ENCODE measurements at places on chromosomes 6 and 20.

- no peak for DNase-seq
Observed at GRCh38 chr6:160293844-160294243, 35.2 kb upstream of the SLC22A2 start.

- DNase-seq, result no peak
Observed at GRCh38 chr20:8470156-8470555, 338.1 kb downstream of the PLCB1 start.

DNA sequence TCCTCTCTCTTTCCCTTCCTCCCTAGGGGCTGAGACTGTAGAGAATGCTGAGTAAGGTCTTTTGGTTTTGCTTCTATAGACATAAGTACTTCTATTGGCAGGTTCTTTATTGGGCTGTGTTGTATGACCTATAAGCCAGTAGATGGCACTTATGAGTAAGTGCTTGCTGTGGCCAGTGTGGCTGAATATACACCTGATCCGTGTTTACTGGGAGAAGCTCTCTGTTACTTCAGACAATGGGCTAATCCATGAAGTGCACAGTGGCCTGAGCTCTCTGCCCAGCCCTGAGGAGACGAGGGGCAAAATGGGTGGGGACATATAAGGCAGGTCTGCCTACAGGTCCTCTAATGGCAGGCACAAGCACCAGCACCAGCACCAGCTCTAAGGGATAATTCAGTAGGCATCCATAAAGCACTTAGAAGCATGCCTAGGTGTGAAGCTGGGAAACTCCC, 610.3 kb downstream of the RNF144B start:
- DNase-seq, result no peak

DNA sequence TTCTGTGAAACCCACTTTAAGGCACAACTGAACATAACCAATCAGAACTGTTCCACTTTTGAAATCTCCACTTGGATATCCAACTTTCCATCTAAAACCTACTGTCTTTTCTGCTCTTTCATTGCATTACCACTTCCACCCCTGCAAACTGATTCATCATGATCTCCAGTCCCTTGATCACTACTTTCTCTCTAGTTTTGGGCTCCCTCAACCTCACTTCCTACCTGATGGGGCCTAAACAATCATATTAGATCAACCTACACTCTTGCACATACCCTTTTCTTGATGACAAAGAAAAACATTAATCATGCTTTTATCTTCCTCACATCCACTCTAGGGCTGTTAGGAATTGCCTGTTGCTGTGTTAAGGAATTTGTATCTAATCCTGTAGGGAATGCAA, 137.6 kb downstream of the PDSS2 start:
- no peak for DNase-seq

GRCh38 chr6:16146028-16146427, 17.1 kb downstream of the MYLIP start:
- no peak for DNase-seq

- no peak for DNase-seq
Observed at GRCh38 chr20:36632487-36633284, 13.3 kb downstream of the SLA2 start.

- peak; percentile 12 for DNase-seq
Observed at GRCh38 chr6:92810913-92811312, 608.4 kb downstream of the EPHA7 start.

GRCh38 chr20:57091748-57092111, 174.7 kb downstream of the BMP7 start:
- DNase-seq, result no peak

DNA sequence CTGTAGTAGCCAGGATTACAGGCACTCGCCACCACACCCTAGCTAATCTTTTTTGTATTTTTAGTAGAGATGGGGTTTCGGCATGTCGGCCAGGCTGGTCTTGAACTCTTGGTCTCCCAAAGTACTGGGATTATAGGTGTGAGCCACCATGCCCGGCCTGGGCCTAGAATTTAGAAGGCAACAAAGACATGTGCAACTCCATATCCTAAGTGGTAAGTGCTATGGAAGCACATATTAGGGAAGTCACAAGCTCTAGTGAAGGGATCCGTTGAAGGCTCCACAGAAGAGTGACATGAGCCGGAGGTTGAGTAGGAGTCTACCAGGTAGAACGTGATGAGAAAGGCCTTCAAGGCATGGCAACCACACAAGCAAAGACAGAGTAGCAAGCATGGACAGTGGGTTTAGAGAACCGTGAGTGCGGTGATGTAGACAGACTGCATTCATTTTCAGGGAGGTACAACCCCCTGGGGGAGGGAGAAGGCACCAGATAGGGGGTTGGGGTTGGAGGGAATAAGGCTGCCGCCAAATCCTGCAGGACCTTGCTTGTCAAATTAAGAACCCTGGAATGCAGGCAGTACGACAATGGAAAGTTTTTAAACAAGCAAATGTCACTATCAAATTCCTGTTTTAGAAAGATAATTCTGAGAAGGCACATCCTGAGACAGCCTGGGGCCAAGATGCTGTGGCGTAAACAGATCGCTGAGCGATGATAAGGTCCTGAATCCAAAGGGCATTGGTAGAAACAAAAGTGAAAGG, 50.2 kb downstream of the ARHGAP18 start:
- no peak for DNase-seq

- DNase-seq, result no peak
Observed at GRCh38 chr6:73560182-73560732, 39.4 kb upstream of the EEF1A1 start.

DNA sequence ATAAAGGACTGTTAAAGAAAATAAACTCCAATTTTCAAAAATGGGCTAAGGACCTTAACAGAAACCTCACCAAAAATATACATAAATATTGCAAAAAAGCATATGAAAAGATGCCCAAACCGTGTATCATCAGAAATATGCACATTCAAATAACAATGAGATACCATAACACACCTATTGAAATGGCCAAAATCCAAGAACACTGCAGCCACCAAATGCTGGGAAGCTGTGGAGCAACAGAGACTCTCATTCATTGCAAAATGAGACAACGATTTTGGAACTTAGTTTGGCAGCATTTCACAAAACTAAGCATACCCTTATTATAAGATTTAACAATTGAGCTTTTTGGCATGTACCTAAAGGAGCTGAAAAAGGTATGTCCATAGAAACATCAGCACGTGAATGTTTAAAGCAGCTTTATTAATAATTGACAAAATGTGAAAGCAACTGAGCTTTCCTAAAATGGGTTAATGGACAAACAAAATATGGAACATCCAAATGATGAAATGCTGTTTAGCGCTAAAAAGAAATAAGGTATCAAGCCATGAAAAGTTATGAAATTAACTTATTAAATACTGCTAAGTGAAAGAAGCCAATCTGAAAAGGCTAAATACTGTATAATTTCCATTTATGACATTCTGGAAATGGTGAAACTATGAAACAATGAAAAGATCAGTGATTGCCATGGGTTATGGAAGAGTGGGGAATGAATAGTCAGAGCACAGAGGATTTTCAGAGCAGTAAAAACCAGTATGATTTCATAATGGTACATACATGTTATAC, 592.6 kb upstream of the ADGRB3 start:
- no peak for DNase-seq

GRCh38 chr20:6828794-6829423, 61.4 kb downstream of the BMP2 start:
- DNase-seq, result peak; percentile 36

- no peak for DNase-seq
Observed at GRCh38 chr6:159639721-159640120, 53.3 kb downstream of the SOD2 start.

GRCh38 chr20:33506576-33506975, 16.7 kb downstream of the CBFA2T2 start:
- no peak for DNase-seq

DNA sequence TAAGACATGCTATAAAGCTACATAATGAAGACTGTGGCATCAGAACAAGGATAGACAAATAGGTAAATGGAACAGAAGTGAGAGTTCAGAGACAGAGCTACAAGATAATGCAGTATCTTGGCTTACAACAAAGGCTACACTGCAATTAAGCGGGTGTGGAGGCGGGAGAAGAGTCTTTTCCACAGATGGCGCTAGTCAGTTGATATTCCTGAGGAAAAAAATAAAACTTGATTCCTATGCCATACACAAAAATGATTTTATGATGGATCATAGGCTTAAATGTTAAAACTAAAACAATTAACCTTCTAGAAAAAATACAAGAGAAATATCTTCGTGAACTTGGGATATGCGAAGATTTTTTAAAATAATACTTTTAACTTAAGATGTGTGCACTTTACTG, 31.0 kb downstream of the RIN2 start:
- DNase-seq, result no peak

DNA sequence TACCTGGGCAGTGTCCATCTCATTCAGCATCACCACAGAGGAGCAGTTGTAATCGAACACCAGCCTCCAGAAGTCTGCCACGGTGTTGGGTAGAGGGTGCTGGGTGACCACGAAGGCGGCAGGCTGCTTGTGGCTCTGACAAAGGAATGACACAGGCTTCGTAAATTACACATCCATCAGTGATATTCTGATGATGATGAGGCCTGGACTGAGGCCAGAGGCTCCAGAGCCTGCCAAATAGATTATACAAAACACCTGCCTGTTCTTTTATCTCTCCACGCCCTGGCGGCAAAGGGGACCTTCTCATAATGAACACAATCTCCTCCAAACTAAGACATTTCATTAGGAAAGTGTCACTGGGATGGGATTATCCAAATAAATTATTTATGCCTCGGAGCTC, 480.2 kb upstream of the CHD6 start:
- DNase-seq, result no peak

GRCh38 chr6:31161216-31162126, 3.1 kb downstream of the TCF19 start:
- no peak for DNase-seq

DNA sequence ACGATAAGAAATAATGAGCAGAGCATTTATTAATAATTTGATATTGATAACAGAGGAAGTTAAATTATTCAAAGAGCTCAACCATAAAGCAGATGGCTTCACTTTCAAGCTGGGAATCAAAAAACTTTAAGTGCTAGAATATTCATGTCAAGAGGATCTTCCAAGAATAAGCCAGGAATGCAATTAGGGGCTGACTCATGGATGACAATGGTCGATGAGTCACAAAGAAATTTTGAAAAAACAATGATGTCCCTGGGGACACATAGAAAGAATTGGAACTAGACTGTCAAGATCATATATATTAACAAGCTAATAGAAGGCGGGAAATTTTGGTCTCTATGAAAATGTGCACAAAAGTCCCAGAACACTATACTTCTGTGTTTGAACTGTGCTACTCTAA, 304.1 kb downstream of the LAMA2 start:
- DNase-seq, result no peak

GRCh38 chr6:63721181-63721580, 85.6 kb downstream of the PHF3 start:
- no peak for DNase-seq

DNA sequence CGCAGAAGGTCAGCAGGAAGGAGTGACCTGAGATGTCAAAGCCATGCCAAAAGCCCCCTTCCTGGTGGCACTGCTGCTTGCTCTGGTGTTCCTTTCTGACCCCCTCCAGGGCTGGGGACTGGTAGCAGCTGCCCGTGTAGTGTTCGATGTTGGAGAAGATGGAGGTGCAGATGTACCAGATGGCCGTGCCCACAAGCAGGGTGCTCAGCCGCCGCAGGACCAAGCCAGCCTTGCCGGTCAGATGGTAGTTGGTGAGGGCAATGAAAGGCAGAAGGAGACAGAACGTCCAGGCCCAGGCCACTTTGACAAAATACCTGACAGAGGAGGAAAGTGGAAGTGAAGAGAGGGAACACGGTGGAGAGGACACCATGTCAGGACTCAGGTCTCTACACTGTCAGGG, 4.1 kb downstream of the FITM2 start:
- no peak for DNase-seq

DNA sequence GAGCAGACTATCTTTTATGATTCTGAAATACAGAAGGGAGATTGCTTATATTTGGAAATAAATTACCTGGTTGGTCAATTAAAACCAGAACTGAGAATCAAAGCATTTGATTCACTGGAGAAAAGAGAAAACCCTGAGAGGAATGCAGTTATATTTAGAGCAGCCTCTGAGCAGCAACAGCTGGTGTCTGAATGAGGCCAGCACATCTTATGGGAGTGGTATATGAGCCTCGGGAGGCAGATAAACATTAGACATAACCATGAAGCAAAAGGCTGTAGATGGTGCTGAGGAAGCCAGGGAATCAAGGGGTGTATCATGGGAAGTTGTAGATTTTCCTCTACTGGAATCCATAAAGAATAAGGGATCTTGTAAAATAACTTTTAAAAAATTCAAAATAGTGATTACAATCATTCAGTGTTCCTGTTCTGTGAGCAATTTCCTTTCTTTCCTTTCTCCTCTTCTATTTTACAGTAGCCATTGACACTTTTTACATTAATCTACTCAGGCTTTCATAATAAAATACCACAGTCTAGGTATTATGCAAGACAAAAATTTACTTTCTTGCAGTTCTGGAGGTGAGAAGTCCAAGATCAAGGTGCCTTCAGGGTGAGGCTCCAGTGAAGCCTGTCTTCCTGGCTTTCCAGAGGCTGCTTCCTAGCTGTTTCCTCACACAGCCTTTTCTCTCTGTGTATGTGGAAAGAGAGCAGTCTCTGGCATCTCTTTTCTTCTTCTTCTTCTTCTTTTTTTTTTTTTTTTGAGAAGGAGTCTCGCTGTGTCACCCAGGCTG, 32.8 kb upstream of the ENPP5 start:
- no peak for DNase-seq

DNA sequence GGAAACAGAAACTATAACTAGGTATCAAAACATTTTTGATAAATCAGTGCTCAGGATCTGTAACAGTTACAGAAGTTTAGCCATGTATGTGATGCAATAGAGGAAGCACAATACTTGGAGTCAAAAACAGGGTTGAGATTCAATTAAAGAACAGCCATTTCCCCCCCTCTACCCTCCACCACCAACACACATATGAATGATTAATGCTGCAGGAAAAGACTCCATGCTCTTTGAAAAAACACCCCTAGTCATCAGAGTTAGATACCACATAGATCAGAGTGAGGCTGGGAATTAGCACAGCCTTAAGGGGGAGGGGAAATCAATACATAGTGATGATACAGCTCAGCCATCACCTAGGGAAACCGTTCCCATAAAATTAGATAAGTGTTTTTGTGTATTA, 108.9 kb upstream of the EMILIN3 start:
- no peak for DNase-seq

GRCh38 chr20:62741701-62742491, 33.3 kb downstream of the NTSR1 start:
- no peak for DNase-seq

- DNase-seq, result no peak
Observed at GRCh38 chr6:39452306-39453145, 130.0 kb upstream of the KCNK16 start.

DNA sequence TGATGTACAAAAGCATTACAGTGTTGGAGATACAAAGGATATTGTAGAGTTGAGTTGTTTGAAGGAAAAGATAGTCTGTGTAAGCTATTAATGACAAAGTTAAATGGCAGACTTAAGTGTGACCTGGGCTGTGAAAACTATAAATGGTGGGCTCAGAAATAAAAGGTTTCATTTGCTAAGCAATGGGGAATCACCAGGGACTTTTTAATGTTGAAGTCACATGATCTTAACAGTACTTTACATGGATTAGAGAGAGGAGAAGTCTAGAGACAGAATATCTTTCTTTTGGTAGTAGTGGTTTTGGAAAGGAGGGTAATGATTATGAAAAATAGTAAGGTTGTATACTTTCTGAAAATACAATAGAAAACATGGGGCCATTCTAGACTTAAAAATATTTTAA, 67.1 kb downstream of the SCAF8 start:
- no peak for DNase-seq

- no peak for DNase-seq
Observed at GRCh38 chr6:157534977-157535339, 154.0 kb downstream of the ZDHHC14 start.

- DNase-seq, result peak; percentile 9
Observed at GRCh38 chr6:138107752-138108592, 753 bp upstream of the PERP start.
